ENCODE measurements at places on chromosomes 12 and 14. TPM values are rescaled to one million over a fixed set of nuclear protein-coding genes. Genes with fewer than 3 reads are reported as not detected.

DNA sequence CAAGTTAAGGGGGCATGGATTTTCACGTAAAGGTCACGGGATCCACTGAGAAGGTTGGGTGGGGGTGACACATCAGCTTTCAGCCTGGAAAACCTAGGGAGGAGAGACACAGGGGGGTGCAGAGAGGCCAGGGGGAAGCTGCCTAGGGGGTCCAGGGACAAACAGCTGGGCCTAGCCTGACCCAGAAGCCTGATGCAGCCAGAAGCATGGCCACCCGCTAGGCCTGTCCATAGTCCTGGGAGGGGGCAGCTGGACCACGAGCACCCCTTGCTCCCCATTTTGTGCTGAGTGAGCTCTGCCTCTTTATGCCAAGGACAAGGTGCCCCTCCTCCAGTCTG is 322.7 kb upstream of the RTL1 start:
- DNase-seq, result no peak

DNA sequence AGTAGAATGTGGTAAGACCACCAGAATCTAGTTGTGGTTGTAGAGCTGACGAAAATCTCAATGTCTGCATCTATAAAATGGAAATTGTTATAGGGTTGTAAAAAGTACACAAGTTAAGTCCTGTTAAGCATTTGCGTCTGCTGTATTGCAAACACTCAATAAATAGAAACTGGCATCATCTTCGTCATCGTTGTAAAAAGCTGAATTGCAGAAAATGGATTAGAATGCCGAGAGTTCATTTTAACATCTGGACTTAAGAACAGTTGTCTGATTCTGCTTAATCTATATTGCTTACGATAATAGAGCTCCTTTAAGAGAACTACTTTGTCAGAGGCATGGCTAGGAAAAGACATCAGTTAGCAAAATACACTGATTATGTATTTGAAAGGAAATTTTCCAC is 33.2 kb downstream of the KCNMB4 start:
- no peak for DNase-seq

- DNase-seq, result no peak
Observed at GRCh38 chr12:128052777-128053176, 214.2 kb upstream of the TMEM132C start.

DNA sequence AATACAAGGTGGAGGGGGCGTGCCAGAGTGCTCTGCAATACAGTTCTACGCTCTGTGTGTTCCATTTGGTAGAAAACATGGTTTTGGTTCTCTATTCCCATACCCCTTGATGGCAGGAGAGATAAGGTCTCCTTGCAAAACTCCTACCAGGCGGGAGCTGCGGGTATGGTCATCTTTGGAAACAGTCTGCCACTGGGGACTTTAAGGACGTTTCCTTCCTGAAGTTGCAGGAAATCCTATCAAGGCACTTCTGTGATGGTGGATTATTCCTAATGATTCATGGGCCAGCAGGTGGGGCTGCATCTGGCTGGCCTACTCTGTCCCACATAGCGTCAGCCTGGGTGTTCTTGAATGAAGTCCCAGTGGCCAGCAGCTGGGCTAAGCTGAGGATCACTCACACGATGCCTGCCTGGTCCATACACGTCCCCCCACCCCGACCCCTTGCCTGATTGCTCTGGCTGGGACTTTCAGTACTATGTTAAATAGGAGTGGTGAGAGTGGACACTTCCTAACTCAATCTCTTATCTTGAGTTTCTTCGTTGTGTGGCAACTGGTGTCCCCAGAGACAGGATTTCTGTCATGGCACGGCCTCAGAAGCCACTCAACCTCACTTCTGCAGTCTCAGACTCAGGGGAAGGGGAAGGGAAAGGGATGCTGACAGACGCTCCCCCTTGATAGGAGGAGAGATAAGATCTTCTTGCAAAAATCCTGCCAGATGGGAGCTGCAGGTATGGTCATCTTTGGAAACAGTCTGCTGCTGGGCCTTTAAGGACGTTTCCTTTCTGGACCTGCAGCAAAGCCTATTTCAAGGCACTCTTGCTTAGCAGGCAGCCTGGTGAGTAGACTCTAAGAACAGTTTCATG is 61.0 kb upstream of the FKBP4 start:
- no peak for DNase-seq

DNA sequence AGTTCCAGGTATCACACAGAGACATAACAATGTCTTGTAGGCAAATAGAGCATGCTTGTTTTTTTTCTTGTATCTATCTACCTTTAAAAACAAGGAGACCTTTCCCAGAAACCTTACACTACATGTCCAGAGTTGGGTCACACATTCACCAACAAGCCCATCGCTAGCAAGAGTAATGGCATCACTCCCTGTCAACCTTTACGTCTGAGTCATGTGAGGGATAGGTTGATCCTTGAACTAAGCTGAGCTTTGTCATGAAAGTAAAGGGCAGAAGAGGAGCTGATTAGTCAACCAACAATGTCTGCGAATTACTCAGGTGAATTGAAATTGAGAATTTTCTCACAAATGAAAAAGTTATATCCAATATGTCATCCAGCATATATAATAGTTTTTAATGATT is 219.4 kb downstream of the CNTN1 start:
- DNase-seq, result no peak

DNA sequence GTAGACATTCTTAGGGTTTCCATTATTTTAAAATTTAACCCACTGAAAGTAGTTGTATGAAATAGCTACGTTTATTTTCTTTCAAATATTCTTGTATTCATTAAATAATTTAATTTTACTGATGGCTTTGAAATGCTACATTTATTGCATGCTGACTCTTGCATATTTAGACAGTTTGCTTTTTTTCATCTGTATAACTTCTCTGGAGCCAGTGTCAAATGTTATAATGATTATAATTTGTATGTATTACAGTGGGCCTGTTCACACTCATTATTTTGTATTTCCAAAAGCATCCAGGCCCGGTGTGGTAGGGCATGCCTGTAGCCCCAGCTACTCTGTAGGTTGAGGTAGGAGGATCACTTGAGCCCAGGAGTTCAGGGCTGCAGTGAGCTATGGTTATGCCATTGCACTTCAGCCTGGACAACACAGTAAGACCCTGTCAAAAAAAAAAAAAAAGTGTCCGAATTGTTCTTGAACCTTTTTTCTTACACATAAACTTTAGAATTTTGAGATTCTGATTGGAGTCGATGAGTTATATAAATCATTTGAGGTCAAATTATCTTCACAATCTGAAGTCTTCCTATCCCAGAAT is 905 bp downstream of the ZNF84 start:
- DNase-seq, result no peak

- peak; percentile 9 for DNase-seq
Observed at GRCh38 chr12:92431146-92431545, 271.6 kb upstream of the PLEKHG7 start.

GRCh38 chr14:50773632-50774541 is 57.1 kb downstream of the NIN start:
- DNase-seq, result no peak

- DNase-seq, result no peak
Observed at GRCh38 chr14:20578325-20578724, 9.5 kb downstream of the RNASE11 start.

DNA sequence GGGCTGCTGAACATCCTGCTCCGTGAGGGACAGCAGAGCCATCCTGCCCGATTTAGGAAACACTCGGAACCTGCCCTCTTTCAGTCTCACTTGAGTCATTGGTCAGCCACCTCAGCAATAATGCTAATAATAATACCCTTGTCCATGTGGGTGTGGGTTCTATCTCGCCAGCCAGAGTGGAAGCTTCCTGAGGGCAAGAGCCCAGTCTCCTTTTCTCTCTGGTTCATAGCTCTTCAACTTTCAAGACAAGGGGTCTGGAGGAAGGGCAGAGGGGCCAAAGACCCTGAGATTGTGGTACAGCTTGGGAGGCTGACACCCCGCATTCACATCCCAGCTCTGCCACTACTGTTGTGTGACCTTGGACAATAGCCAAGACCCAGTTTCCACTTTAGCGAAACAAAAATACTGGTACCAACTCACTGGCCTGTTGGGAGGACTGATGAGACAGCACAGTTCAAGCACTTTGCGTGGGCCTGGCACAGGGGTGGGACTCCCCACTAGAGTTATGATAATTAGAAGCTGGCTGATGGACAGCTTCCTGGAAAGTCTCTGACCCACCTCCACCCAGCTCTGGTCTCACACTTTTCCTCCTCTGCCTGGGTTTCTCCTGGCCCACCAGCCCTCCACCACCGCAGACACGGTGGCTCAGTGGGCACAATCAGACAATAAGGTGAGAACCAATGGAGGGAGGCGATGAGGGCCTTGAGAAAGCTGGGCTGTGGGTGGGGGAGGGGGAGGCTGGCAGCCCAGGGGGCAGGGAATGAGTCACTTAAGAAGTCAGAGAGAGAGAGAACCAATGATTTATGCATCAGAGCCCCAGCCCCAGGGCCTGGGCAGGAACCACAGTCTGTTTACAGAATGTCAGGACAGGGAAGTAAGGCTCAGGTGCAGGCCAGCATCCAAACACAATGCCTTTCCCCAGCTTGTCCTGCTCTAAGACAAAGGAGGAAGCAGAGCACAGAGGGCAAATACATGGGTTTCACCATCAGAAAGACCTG is 9.6 kb downstream of the FAIM2 start:
- DNase-seq, result no peak

DNA sequence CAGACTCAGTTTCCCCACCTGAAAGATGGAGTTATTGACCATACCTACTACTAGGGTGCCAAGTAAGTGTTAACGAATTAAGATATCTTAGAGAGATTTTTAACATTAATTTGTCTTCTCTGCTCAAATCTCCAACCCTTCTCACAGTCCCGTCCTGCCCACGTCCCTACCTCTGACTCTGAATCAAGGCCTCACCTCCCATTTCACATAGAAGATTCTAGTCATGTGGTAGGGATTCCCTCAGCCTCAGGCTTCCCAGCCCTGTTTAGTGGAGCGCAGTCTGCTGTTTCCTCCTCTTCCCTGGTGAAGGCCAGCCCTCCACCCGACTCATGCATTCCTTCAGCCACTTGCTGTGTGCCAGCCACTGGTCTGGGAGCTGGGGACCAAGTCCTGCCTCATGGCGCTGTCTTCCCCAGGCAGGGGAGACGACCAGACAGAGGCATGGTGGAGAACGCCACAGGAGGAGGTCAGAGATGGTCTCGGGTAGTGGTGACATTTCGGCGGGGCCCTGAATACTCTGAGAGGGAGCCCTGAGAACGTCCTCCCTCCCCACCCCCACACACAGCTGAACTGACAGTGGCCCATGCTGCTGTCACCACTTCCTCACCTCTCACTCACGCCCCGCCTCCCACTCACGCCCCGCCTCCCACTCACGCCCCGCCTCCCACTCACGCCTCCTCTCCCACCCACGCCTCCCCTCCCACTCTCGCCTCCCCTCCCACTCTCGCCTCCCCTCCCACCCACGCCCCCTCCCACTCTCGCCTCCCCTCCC is 38.8 kb downstream of the TMEM63C start:
- DNase-seq, result no peak

DNA sequence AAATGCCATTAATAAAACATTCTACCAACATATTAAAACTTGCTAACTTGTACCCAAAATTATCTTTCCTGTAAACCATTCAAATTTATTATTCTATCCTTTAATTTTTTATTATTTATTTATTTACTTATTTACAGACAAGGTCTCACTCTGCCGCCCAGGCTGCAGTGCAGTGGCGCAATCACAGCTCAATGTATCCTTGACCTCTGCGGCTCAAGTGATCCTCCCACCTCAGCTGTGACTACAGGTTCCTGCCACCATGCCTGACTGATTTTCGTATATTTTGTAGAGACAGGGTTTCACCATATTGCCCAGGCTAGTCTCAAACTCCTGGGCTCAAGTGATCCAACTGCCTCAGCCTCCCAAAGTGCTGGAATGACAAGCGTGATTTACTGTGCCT is 20.4 kb upstream of the LIN7A start:
- DNase-seq, result no peak

GRCh38 chr14:21069388-21070082 is 569 bp upstream of the ARHGEF40 start:
- no peak for DNase-seq

- no peak for DNase-seq
Observed at GRCh38 chr12:64186789-64187188, 35.3 kb downstream of the KICS2 start.

GRCh38 chr14:92563765-92564285 is 50.2 kb downstream of the RIN3 start:
- DNase-seq, result no peak

DNA sequence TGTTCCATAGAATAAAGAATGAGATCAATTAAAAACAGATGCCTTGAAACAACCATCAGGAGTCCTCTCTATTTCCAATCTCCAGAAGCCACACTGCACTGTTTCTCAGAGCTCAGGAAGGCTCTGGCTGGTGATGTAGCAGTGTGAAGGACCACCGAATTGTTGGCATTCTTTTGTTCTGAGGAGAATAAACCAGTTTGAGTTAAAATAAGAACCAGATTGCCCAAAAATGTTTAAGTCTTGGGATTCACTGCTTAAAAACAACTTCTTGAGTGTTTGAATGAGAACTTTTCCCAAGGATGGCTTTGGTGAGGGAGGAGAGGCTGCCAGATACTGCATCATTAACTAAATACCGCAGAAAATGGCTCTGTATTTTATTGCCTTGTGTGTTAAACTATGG is 341.2 kb downstream of the C12orf75 start:
- DNase-seq, result no peak

DNA sequence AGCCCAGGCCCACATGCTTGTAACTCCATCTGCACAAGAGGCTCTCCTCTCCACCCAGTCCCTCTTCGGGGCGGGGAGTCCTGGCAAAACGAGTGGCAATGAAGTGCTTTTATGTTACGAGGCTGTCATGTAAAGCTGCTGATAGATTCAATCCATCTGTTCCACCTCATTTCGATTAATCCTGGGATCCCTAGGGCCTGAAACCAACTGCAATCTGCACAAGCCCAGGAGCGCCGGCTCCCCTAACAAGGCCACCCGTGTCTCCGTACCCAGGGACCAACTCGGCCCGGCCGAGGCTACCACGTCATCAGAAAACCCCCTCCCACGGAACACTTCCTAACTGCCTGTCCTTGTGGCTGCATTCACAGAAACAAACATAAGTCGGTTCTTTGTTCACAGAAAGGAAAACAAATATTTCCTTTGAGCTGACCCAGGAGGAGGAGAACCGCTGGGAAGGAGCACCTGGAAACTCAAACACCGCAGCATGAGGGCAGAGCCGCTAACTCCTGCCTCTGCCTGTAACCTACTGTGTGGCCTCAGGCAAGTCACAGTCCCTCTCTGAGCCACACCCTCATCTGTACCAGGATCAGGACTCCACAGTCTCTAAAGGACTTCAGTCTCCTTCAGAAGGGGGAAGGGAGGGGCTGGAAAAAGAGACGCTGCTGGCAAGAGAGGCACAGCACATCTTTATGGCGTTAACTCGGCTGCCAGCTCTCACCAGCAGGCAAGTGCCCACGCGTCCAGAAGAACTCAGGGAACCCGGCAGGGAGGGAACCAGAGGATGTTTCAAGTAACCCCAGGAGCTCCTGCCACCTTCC is 47.8 kb downstream of the CCDC88C start:
- DNase-seq, result peak; percentile 50

GRCh38 chr12:64656429-64656828 is 46.1 kb downstream of the RASSF3 start:
- DNase-seq, result no peak

GRCh38 chr12:75823475-75823874 is 208.1 kb downstream of the PHLDA1 start:
- DNase-seq, result no peak

PRPH gene
- total RNA-seq, result not detected

PPP1R1A gene
- total RNA-seq, result not detected

DPPA3 gene
- not detected for total RNA-seq

Data from activated T-cell treated with anti-CD3 and anti-CD28 coated beads, Interleukin-2, amount 50 U/mL, for 4 hours (primary cell).